ENCODE measurements at places on chromosomes 6 and 20.

- no peak for DNase-seq
Observed at GRCh38 chr6:14738933-14739332, 506.9 kb upstream of the JARID2 start.

- no peak for DNase-seq
Observed at GRCh38 chr6:135231469-135231844, 50.3 kb downstream of the MYB start.

DNA sequence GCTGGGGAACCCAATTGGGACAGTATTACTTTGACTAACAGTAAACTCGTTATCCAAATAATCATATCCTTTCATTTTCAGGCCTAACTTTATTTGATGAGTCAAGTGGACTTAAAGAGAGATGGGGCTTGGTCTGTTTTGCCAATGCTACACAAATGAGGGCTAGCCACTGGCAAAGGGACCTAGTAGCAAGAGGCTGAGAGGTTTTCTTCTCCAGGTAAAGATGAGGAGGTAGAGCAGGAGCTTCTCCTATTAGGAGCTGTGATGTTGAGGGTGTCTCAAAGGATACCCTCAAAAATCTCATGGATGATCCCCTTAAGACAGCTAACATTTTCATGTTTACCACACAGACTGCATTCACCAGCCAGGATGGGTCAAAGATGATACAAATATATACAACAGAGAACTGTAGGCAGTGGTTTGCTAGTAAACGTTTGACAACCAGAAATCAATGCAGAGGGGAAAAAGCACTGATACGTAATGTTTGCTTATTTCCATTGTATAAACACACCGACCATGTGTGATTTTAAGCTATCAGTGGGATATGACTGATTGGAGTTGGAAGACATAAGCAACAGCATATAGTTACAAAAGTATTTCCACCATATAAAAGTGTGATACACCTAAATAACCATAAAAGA lies 153.3 kb downstream of the IBTK start:
- no peak for DNase-seq

- DNase-seq = no peak
Observed at GRCh38 chr6:133368664-133369063, 127.5 kb downstream of the EYA4 start.

DNA sequence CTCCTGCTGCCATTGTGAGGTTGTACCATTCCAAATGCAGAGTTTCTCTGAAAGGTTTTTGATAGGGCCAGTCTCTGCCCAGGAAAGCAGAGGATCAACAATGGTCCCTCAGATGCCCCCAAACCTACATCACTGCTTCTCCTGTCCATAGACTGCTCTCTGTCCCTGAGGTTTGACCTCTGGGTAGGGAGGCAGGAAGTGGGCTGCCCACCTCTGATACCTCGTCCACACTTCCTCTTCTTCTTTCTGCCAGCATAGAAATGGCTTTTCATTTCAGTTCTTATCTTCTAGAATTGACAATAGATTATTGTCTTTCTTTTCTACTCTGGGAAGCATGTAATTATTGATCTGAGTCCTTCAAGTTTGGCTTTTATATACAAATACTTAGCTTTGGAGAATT lies 170.6 kb downstream of the TRMT11 start:
- DNase-seq = no peak

DNA sequence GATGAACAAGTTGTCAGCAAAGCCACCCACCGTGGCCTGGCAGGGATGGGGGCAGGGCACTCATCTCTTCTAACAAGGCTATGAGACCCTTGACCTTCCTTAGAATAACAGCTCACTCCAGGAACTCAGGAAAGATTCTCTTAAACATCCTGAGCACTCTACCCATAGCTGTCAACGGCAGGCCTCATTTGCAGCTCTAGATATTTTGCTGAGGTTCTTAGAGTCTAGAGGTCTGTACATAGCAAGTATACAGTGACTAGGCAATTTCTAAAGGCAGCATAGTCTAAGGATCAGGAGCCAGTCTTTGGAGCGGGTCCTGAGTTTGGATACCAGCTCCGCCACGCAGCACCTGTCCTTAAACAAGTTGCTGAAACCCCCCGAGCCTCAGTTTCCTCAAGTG lies 11.7 kb downstream of the TRERF1 start:
- no peak for DNase-seq

DNA sequence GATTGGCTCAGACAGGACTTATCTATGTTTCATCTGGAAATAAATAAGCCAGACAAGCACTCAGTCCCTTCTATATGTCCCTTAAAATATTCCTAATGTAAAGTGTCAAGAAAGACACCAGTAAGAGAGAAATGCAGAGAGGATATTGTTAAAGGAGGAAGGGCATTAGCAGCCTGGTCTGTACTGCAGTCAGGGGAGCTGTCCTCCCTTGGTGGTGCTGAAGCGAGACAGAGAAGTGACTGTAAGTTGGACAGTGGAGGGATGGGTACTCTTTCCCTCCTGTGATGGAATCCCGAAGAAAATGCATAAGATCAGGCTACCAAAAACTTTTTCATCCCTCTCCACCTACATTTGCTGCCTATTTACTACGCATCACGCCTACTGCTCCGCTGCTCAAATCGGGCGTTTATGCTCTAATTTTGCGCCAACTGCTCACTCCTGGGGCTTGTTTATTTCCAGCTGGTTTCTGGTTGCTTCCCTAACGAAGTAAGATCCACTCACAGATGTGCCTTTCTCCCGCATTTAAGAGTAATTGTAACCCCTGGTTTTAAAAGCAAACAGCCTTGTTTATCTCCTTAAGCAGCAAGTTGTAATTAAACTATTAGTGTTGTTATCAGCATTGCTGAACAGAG lies 35.2 kb downstream of the PHACTR1 start:
- DNase-seq = no peak

GRCh38 chr6:11033825-11034224 lies 10.3 kb downstream of the ELOVL2 start:
- peak; percentile 43 for DNase-seq

DNA sequence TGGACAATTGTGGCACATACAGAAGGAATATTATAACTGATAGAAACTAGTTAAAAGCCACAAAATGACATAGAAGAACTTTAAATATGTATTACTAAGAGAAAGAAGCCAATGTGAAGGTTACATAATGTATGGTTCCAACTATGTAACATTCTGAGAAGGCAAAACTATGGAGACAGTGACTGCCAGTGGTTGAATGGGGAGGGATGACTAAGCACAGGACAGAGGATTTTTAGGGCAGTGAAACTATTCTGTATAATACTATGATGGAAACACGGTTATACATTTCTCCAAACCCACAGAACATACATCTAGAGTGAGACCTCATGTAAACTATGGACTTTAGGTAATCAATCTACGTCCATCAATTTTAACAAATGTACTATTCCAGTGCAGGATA lies 22.4 kb downstream of the SYNCRIP start:
- no peak for DNase-seq

GRCh38 chr6:122861594-122861993 lies 72.5 kb downstream of the SMPDL3A start:
- DNase-seq = no peak

- peak; percentile 95 for DNase-seq
Observed at GRCh38 chr6:30781743-30782424, 37.5 kb upstream of the IER3 start.

DNA sequence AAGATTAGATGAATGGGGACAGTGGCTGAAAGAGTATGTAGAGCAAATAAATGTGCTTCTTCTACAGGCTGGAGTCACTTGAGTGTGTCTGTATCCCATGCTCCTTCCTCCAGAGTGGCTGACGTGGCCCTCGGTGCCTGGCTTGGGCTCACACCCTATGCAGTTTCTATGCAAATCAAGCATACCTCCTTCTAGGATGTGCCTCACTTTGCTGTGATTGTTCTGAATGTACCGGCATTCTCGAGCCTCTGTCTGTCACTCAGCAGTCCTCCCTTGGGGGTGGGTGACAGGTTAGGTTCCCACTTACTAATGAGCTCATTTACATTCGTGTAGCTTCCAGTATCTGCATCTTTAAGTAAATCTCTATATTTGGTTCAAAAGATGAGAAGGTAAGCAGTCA lies 55.1 kb upstream of the HDDC2 start:
- no peak for DNase-seq

DNA sequence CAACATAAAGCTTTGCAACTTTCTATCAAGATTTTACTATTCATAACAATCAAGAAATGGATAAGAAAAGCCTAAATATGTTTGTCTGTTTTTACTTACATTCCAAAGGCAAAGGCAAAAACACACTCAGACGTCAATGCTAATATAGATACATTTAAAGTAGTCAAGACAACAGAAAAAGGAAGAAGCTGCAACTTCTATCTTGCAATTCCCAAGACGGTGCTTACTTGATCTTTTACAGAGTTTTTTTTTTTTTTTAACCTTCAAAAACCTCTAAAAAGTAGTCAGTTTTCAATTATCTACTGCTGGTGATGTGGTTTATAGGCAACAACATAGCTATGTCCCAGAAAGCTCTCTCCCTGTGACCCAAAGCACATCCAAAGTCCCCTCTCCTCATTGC lies 58.1 kb downstream of the EPB41L2 start:
- DNase-seq = no peak

DNA sequence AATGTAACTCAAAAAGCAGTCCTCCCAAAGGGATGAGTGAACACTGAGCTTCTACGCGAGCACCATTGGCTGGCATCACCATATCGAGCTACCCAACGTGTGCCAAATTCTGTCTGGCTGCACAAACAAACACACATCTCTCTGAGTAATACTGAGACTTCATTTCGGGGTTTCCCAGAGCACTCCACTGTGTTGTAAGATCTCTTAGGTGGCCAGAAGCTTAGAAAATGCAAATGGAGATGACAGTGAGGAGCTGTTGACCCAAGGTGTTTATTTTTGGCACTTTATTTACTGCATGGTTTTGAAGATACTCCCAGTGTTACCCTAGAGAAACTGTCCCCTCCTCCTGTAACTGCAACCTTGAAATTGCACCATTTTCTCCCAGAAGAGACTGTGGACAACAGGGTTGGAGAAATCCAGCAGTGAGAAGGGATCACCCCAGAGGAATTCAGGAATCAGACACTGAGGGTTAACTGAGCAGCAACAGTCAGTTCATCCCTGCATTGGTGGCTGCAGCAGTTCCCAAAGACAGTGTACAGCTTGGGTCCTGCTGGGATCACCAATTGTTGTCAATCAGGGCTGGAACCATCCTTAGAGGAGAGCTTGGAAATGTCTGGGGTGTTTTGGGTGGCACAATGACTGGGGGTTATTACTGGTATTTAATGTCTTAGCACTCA lies 1.0 kb upstream of the RIPOR2 start:
- no peak for DNase-seq

- no peak for DNase-seq
Observed at GRCh38 chr6:161195386-161195785, 78.5 kb downstream of the AGPAT4 start.

GRCh38 chr20:32224463-32224862 lies 16.8 kb downstream of the POFUT1 start:
- no peak for DNase-seq

DNA sequence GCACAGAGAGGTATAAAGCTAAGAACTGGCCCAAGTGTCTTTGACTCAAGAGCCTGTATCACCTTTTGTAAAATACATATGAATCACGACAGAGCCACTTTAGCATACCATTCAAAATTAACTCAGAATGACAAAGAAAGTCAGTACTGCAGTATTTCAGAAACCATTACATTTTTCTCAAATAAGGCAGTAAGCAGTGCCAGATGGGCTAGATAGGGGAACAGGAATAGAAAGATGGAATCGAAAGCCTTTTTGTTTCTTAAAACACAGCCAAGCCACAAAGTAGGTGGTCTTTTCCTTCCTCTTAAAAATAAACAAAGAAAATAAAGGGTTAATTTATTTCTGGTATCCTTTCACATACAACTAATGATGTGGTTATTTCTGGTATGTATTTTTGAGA lies 10.3 kb downstream of the CLDN20 start:
- DNase-seq = no peak

DNA sequence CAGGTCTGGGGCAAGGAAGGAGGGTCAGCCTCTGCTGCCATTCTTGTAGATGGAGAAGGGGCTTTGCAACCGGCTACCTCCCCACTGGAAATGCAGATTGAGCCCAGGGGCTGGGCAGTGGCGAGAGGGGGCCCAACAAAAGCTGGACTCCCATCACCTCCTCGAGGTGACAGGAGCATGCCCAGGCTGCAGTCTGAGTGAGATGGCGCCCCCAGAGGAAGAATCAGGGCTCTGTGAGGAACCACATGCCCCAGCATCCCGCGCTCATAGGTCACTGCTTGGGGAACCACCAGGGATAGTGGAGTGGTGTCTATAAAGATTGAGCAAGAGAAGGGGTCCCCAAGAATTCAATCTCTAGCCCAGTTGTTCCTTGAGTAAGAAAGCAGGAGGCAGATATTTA lies 31.6 kb upstream of the NEDD9 start:
- DNase-seq = no peak

DNA sequence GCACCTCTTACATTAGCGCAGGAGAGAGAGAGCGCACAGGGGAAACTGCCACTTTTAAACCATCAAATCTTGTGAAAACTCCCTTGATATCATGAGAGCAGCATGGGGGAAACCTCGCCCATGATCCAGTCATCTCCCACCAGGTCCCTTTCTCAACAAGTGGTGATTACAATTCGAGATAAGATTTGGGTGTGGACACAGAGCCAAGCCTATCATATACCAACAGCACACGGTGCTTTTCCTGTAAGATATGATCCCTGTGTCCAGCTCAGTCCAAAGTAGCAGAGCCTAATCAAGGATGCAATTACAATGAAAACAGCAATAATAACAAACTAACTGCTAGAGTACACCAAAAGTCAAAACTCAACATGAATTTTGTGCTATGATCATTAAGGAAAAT lies 148.7 kb upstream of the TCF21 start:
- DNase-seq = no peak

DNA sequence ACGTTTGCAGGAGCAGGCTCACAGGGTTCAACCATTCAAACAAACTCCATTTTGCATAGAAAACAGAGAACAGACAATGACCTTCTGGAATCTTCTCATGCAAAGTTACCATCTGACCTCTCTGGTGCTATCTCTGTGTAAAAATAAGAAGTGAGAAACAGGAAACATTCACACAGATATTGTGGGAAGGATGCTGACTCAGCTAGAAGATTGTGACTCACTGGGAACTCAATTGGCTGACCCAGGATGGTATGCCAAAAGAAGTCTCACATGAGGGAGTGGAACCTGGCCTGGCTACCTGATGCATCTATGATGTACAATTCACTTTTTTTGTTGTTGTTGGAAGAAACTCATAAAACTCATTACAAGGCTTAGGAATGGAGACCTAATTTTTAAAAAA lies 61.1 kb upstream of the TBX18 start:
- peak; percentile 56 for DNase-seq

- no peak for DNase-seq
Observed at GRCh38 chr6:37015532-37015931, 10.1 kb downstream of the FGD2 start.

DNA sequence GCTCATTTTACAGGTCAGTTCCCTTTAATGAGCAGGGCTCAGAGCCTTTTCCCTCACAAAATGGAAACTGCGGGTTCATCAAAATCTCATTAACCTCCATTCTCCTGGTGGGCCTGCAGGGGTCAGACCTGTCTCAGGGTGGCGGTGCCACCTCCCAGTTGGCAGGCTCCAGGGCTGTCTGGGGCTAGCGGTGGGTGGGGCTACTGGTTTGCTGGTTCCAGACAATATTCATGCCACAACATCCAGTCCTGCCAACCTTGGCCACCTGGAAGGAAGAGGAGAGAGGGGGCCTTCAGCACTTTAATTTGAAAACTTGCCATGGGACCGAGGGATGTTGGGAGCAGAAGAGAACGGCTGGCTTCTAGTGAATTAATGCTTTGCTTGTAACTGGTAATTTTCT lies 41.9 kb upstream of the CTNNBL1 start:
- DNase-seq = no peak

All from non-pigmented ciliary epithelial cell (primary cell).